ENCODE measurements at places on chromosomes 16 and 17. TPM values are rescaled to one million over a fixed set of nuclear protein-coding genes. Genes with fewer than 3 reads are reported as not detected.

The HAGHL gene
- 17.9 TPM for total RNA-seq

The ASB16 gene
- not detected for total RNA-seq

The CCL2 gene
- not detected for total RNA-seq

The CTRL gene
- total RNA-seq = 2.6 TPM

The CCL5 gene
- total RNA-seq = not detected

The EFNB3 gene
- total RNA-seq = 3.7 TPM

The KRTAP2-3 gene
- not detected for total RNA-seq

The TNFRSF13B gene
- not detected for total RNA-seq

The ABCA10 gene
- 0.67 TPM for total RNA-seq

The SLC16A13 gene
- total RNA-seq = 0.64 TPM

The CLCN7 gene
- total RNA-seq = 308 TPM

Measured in SK-MEL-5 (cell line).